HepG2 (cell line): ENCODE measurements at places on chromosomes 3 and 15. TPM values are rescaled to one million over a fixed set of nuclear protein-coding genes. Genes with fewer than 3 reads are reported as not detected.

GRCh38 chr3:126375835-126376331 lies 18.7 kb upstream of the KLF15 start:
- no peak overlapping the region for H3K4me3 ChIP-seq
- peaks cover 5% of the 10 kb centered on the region for H3K27me3 ChIP-seq
- no peak overlapping the region for H3K27ac ChIP-seq
- DNase-seq, result no peak
- peaks cover 42% of the 10 kb centered on the region for H3K4me1 ChIP-seq

DNA sequence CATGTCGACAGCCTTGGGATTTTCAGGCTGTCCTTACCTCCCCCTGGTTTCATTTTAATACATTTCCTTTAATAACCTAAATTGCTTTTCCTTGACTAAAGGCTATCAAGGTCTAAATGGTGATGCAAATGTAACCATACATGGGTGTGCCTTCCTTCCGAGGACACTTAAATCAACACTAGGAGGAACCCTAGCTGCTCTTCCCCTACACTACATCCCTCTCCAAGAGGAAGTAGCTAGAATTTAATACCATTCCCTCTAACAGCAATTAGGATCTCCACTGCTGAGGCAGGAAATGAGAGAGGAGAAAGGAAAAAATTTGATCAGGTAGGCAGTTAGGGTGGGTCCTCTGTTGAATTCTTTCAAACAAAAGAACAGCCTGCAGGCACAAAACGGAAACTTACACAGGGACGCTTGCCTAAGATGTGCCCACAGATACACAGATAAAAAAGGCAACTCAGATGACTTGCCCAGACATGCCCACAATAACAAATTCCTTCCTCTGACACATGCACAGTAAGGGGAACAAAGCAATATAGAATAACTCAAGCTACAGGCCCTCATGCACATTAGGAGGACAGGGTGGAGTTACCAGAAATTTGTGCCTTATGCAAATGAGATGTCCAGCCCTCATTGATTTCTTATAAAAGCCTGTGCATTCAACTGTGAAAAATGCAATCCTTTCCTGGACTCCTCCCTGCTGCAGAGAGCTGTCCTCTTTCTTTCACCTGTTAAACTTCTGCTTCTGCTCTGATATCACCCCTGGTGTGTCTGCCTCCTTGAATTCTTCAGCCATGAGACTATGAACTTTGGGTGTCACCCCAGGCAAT lies 1024.4 kb upstream of the CADM2 start:
- H3K4me1 ChIP-seq, result no peaks in the 10 kb centered on the region
- no peaks in the 10 kb centered on the region for H3K27me3 ChIP-seq
- no peak overlapping the region for H3K27ac ChIP-seq
- no peak overlapping the region for H3K4me3 ChIP-seq
- DNase-seq, result peak; percentile 4

DNA sequence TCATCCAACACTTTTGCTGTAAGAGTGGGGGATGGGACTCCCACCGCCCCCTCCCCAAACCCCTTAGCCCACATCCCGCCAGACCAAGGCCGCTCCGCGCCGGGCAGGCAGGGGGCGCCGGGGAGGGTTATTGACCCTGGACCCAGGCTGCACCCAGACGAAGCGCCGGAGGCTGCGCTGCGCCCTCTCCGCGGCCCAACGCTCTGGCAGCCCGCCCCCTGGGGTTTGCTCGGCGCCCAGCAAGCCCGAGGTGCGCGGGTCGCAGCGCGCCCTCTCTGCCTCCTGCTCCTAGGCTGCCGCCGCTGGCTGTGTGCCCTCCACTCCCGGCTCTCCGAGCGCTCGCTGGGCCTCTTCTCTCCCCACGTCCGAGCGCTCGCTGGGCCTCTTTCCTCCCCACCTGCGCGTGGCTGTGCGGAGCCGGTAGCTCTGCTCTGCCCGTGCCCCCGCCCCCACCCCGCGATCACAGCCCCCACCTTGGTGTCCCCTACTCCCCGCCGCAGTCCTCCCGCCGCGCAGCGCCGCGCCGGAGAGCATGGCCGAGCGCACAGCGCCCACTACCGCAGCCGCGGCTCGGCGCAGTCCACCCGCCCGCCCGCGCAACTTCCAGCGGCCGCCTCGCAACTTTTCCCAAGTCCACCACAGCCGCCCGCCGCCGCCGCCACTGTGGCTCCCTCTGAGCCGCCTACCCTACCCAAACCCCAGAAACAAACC lies 1.2 kb downstream of the MECOM start:
- peak overlapping the region; percentile 53; the same call in 1 of the 2 replicates for H3K4me3 ChIP-seq
- H3K27ac ChIP-seq, result no peak overlapping the region
- no peaks in the 10 kb centered on the region for H3K36me3 ChIP-seq
- peaks cover 12% of the 10 kb centered on the region for H3K27me3 ChIP-seq
- peak; percentile 66 for DNase-seq
- peaks cover 19% of the 10 kb centered on the region for H3K4me1 ChIP-seq

The FYCO1 gene
- total RNA-seq, result 2.7 and 4.9 TPM in 2 replicates

The COL7A1 gene
- 0.55 and 2.7 TPM in 2 replicates for total RNA-seq

The TMCC1 gene
- total RNA-seq, result 12.1 and 14.8 TPM in 2 replicates

The AMIGO3 gene
- total RNA-seq, result 0.35 TPM in 1 of 2 replicates, not detected in the other

The SPSB4 gene
- total RNA-seq, result not detected in 2 replicates

- no peaks in the 10 kb centered on the region for H3K36me3 ChIP-seq
- no peak overlapping the region for H3K4me3 ChIP-seq
- DNase-seq, result no peak
- 0 out of 3 replicates have a peak, but pooled peaks cover 7% of the 10 kb centered on the region for H3K27me3 ChIP-seq
Observed at GRCh38 chr3:133463347-133463860, 63.5 kb downstream of the BFSP2 start.

The CYP8B1 gene
- 0.58 and 0.90 TPM in 2 replicates for total RNA-seq

- no peaks in the 10 kb centered on the region for H3K4me1 ChIP-seq
- H3K4me3 ChIP-seq, result no peak overlapping the region
- H3K27ac ChIP-seq, result no peak overlapping the region
Observed at GRCh38 chr3:111338059-111338698, 203.8 kb upstream of the CD96 start.

DNA sequence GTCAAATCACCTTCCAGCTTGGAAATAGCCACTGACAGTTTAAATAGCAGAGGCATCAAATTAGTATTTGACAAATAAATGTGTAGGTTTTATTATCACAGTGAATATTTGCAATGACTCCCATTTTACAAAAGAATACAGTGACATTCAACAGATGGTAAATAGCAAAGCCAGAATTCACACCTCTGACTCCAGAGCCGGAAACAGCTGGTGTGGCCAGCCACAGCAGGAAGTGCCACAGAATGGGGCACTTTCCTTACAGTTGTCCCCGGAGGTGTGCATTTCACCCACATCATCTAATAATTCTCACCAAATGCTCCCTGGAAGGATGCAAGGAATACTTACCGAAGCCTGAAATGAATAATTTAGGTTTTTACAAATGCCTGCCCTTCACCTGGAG lies 295.7 kb upstream of the WNT5A start:
- H3K27me3 ChIP-seq, result no peaks in the 10 kb centered on the region
- no peak overlapping the region for H3K4me3 ChIP-seq
- H3K36me3 ChIP-seq, result no peaks in the 10 kb centered on the region
- H3K27ac ChIP-seq, result no peak overlapping the region
- H3K4me1 ChIP-seq, result no peaks in the 10 kb centered on the region

The PPP2R3A gene
- 0.07 and 0.18 TPM in 2 replicates for total RNA-seq

GRCh38 chr3:187720337-187720670 lies 17.9 kb upstream of the RTP2 start:
- H3K36me3 ChIP-seq, result peaks cover 35% of the 10 kb centered on the region; the same call in 2 of the 3 replicates
- peak overlapping the region; percentile 91 for H3K27ac ChIP-seq
- H3K4me3 ChIP-seq, result no peak overlapping the region

GRCh38 chr3:52506266-52506966 lies 11.3 kb downstream of the STAB1 start:
- peaks cover 5% of the 10 kb centered on the region; the same call in 1 of the 2 replicates for H3K27me3 ChIP-seq
- DNase-seq, result no peak
- no peak overlapping the region for H3K27ac ChIP-seq
- no peaks in the 10 kb centered on the region for H3K36me3 ChIP-seq
- no peak overlapping the region for H3K4me3 ChIP-seq

- no peaks in the 10 kb centered on the region for H3K27me3 ChIP-seq
- H3K27ac ChIP-seq, result no peak overlapping the region
- H3K4me3 ChIP-seq, result no peak overlapping the region
- H3K4me1 ChIP-seq, result 0 out of 2 replicates have a peak, but pooled peaks cover under 1% of the 10 kb centered on the region
- H3K36me3 ChIP-seq, result no peaks in the 10 kb centered on the region
Observed at GRCh38 chr3:182821221-182821981, 28.1 kb downstream of the ATP11B start.

DNA sequence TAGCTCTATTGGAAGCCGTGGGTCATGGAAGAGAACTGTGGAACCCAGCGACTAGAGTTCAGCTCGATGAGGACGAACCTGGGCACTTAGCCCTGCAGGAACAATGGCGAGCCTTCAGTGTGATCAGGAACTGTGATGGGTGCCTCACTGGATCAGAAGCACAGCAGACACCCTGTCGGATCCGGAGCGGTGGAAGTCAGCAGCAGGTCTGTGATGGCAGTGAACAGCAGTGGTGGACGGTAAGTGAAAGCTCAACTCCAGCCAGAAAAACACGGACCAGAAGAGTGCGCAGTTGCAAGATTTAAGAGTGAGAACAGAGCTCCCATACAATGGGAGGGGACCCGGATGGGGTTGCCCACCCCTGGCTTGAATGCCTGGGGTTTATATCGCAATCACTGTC lies 282.2 kb downstream of the NSUN3 start:
- no peaks in the 10 kb centered on the region for H3K4me1 ChIP-seq
- H3K4me3 ChIP-seq, result no peak overlapping the region
- no peaks in the 10 kb centered on the region for H3K27me3 ChIP-seq
- no peak overlapping the region for H3K27ac ChIP-seq

DNA sequence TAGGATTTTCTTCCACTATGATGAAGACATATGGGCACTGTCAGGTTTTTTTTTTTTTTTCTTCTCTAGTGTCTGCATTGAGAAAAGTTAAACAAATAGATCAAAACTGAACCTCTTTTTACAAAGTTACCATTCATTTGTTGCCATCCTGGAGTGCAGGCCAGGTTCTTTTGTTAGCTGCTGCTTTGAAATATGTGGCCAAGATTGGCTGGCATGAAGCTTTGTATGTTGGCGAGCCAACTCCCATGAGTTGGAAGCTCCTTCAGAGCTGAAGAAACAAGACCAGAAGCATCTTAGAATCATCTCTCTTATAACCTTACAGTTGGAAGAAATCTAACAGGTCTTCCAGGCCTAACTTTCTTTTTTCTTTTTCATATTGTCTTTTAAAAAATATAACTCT lies 346.5 kb downstream of the THSD4 start:
- H3K4me1 ChIP-seq, result peaks cover 22% of the 10 kb centered on the region
- no peaks in the 10 kb centered on the region for H3K27me3 ChIP-seq
- DNase-seq, result no peak

- H3K27ac ChIP-seq, result no peak overlapping the region
- H3K4me1 ChIP-seq, result peaks cover 63% of the 10 kb centered on the region
- H3K4me3 ChIP-seq, result no peak overlapping the region
- DNase-seq, result no peak
Observed at GRCh38 chr3:197241173-197241572, 57.2 kb downstream of the DLG1 start.

- no peak for DNase-seq
- no peaks in the 10 kb centered on the region for H3K36me3 ChIP-seq
- no peak overlapping the region for H3K4me3 ChIP-seq
- H3K27ac ChIP-seq, result no peak overlapping the region
- peaks cover 25% of the 10 kb centered on the region for H3K4me1 ChIP-seq
Observed at GRCh38 chr15:40875991-40876730, 2.1 kb upstream of the RHOV start.

GRCh38 chr15:29134239-29134638 lies 135.4 kb downstream of the NSMCE3 start:
- H3K36me3 ChIP-seq, result no peaks in the 10 kb centered on the region
- H3K4me3 ChIP-seq, result no peak overlapping the region
- no peaks in the 10 kb centered on the region; the same call in 1 of the 2 replicates for H3K27me3 ChIP-seq
- DNase-seq, result no peak
- H3K4me1 ChIP-seq, result no peaks in the 10 kb centered on the region

The MSL2 gene
- total RNA-seq, result 11.7 and 17.1 TPM in 2 replicates

The GOLGA8J gene
- not detected in 2 replicates for total RNA-seq

DNA sequence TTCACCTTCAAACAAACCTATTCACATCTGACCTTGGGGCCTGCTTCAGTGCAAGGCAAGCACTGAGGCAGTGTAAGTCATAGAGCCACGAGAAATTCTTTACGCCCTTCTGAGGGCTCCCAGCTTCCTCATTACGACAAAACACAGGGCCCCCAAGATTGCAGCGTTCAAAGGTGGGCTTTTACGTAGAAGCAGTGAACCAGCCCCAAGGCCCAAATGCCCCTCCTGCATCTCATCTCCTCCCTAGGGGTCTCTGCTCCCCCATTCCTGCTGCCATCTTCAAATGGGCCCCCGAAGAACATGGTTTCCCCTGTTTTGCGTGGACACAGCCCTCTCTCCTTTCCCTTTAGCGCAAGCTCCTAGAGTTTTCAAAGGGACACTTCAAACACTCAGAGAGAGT lies 285.1 kb downstream of the MEX3B start:
- no peak overlapping the region for H3K27ac ChIP-seq
- no peak for DNase-seq
- H3K4me1 ChIP-seq, result no peaks in the 10 kb centered on the region
- H3K36me3 ChIP-seq, result no peaks in the 10 kb centered on the region

DNA sequence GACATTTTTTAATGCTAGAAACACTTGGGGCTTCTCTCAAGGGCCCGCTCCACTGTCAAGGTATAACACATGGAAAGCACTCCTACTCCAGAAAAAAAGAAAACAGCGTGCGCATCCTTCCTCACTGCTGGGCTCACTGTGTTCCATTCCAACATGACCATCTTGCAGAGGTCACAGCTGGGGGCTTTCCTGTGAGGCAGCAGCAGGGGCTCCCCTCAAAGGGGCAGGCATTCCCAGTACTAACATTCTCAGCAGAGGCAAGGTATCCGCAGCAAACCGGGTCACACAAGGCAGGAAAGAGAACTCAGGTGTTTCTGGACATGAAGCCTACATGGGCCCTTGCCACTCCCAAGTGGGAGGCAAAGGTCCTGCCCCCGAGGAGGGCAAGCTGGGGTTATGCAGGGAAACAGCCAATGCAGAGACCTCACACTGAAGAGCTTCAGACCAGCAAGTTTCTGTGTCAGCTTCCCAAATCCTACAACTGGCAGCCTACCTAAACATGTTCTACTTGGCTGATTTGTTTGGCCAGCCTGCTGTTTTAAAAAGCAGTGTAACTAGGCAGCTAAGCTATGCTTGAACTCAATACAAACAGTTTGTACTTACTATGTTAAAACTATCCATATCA lies 6.4 kb downstream of the BDH1 start:
- peaks cover 18% of the 10 kb centered on the region for H3K4me1 ChIP-seq
- H3K36me3 ChIP-seq, result peaks cover 9% of the 10 kb centered on the region; the same call in 2 of the 3 replicates
- no peak overlapping the region for H3K4me3 ChIP-seq
- no peak for DNase-seq

The WDR93 gene
- not detected in 2 replicates for total RNA-seq

The CMTM8 gene
- total RNA-seq, result 6.6 and 8.9 TPM in 2 replicates

DNA sequence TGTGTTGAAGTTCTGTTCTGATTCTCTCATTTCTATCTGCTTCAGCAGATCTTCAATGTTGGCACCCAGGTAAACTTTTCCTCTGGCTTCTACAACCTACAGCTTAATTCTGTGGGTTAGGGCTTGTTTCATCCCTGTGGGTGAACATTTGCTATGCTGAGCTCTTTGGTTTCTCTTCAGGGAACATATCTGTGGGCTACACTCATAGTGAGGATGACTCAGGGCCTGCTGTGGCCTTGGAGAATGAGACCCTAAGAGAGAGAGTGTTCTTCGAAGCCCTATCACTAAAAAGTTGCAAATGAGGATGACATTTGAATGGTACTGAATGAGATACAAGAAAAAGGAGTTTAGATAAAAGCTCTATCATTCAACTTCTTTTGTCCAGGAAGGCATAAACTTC lies 346.2 kb upstream of the CBLB start:
- DNase-seq, result no peak
- no peaks in the 10 kb centered on the region for H3K36me3 ChIP-seq
- no peak overlapping the region for H3K4me3 ChIP-seq
- H3K4me1 ChIP-seq, result no peaks in the 10 kb centered on the region

The TPRG1 gene
- total RNA-seq, result not detected in 2 replicates
